ENCODE measurements at places on chromosomes 5 and 9. TPM values are rescaled to one million over a fixed set of nuclear protein-coding genes. Genes with fewer than 3 reads are reported as not detected.

Gene LCP2
- total RNA-seq, result 2.1 TPM

Gene ANKRD31
- total RNA-seq, result under 0.01 TPM

Gene PCDHGB6
- total RNA-seq, result 1.6 TPM

Gene C5orf24
- total RNA-seq, result 30.3 TPM

Gene KIF24
- total RNA-seq, result 2.3 TPM

Gene RFESD
- total RNA-seq, result 0.97 TPM

Gene C5orf58
- not detected for total RNA-seq

Gene TMEM215
- not detected for total RNA-seq

Gene HRCT1
- total RNA-seq, result 0.32 TPM

Gene MTRR
- total RNA-seq, result 32.7 TPM

Gene ORM2
- total RNA-seq, result not detected

Gene GABRA1
- total RNA-seq, result not detected

Gene AQP3
- 1.3 TPM for total RNA-seq

Gene PAX5
- total RNA-seq, result not detected

Gene SLC12A7
- total RNA-seq, result 68.3 TPM

Gene LMNB1
- total RNA-seq, result 89.0 TPM

Gene DBH
- total RNA-seq, result not detected

Gene C9orf72
- 5.5 TPM for total RNA-seq

Gene POU4F3
- total RNA-seq, result 0.06 TPM

Gene IFNE
- 0.16 TPM for total RNA-seq
